Daoy (cell line): ENCODE measurements at places on chromosomes 5 and 9. TPM values are rescaled to one million over a fixed set of nuclear protein-coding genes. Genes with fewer than 3 reads are reported as not detected.
A peak's percentile ranks its signal among the peaks of the same experiment; 100 is the strongest.

GPR150 gene
- total RNA-seq, result 0.29 TPM in 1 of 2 replicates, not detected in the other

ACTBL2 gene
- total RNA-seq, result 7.1 and 8.7 TPM in 2 replicates

- no peak for DNase-seq
Measured at GRCh38 chr5:100690036-100690560, 154.9 kb downstream of the FAM174A start.

GRCh38 chr5:176486189-176486757 is 38.1 kb downstream of the FAF2 start:
- no peak for DNase-seq

DNA sequence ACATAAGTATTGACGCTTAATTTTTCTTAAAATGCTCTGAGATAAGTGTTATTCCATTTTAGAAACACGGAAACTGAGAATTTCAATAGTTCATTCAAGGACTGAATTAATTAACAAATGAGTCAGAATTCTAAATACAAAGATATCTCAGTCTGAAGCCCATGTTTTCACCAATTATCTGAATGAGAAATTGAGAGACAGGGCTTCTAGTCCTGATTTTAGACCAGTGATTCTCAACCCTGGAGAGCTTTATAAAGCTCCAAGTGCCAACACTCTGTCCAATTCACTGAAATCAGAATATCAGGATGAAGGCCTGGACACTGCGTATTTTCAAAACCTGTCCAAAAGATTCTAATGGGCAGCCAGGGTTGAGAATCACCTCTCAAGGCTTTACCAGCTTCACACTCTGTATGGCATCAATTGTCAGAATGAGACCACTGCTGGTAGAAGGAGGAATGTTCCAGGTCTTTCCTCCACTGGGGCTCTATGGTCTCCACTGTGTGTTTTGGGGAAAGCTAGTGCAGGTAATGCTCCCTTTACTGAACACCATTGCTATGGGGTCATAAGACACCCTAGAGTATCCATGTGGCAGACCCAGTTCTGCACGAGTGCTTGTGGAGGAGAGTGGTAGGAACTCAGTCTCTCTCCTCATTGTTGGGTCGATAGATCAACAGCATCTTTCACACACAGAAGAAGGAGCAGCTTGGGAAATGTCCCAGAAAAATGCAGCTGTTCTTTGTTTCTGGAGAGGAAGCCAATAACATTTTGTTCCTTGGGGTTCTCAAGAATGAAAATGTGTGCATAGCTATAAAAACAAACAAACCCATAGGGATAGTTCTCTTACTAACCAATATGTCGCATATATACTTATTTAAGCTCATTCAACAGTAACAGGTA is 99.7 kb upstream of the OSMR start:
- DNase-seq, result no peak

- no peak for DNase-seq
Measured at GRCh38 chr5:114419067-114419388, 57.2 kb downstream of the KCNN2 start.

GRCh38 chr5:113147101-113147508 is 170.5 kb downstream of the DCP2 start:
- peak; percentile 57 for DNase-seq

DNA sequence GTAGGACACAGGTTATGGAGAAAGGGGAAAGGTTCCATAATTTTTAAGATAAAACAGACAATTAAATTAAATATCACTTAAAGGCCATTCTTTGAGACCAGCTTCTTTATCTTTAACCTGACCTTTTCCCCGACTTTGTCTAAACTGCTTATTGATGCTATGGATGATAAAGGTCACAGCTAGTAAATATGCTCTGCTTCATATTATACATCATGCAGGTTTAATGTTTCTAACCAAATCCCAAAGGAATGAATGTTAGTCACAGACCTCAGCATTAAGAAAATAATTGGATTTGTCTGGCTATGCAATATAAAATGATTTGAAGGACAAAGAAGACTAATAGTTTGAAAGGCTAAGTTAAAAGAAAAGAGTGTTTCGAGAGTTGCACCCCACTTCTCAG is 147.6 kb downstream of the ST8SIA4 start:
- DNase-seq, result no peak

GRCh38 chr9:132670457-132671391 is at the start of gene GTF3C4:
GTF3C4 (plus strand) TSS chr9:132670464; CDS start chr9:132670599, 135 bp downstream.
- DNase-seq, result peak; percentile 45

DNA sequence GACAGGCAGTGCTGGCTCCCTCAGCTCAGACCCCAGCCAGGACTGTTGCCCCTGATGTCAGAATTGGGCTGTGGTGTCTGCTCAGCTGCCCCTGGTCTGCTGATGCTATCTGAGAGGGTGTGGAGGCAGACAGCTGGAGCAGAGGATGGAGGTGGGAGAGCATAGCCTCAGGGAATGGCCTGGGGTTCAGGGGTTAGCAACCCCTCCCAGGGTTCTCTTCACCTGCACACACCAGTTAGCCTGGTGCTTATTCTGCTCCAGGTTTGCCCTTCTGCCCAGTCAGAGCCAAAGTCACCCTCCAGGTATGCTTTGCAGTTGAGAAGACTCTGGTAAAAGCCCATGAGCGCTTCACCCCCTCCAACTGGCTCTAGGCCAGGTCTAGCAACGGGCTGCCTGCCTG is 109.8 kb downstream of the SAXO1 start:
- DNase-seq, result no peak

DNA sequence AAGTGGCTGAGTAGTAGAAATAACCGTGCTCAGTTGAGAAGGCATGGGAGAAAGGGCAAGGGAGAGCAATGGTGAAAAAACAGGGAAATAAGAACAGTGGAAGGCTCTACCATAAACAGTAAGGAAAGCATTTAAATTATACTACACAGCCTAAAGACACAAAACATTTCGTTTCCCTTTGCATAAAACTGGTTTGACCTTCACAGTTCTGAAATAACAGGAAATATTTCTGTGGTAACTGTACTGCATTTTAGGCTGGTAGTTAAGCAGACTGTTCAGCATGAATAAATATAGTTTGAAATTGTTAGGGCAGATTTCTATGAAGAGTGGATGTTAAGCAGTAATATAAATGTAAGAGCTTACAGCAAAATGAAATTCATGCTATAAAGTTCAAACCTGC is 147.5 kb downstream of the CSNK1G3 start:
- no peak for DNase-seq

DNA sequence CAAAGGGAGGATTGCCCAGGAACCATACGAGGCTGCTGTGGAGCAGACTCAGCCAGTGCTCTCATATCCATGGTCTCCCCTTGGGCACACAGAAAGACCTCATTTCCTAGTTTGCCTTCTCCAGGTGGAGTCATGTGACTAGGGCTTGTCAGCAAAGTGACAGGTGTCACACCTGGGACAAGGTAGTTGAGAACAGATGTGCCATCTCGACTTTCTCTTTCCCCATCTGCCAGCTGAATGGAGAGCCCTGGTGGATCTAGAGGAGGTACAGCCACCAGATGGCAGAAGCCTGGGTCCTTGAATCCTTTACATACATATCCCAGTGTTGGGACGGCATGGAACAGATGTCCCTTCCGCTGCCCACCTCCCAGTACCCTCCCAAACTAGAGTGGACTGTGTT is 42.9 kb upstream of the ALDOB start:
- no peak for DNase-seq

- DNase-seq, result no peak
Measured at GRCh38 chr9:130672466-130672865, 8.1 kb downstream of the PRDM12 start.

DNA sequence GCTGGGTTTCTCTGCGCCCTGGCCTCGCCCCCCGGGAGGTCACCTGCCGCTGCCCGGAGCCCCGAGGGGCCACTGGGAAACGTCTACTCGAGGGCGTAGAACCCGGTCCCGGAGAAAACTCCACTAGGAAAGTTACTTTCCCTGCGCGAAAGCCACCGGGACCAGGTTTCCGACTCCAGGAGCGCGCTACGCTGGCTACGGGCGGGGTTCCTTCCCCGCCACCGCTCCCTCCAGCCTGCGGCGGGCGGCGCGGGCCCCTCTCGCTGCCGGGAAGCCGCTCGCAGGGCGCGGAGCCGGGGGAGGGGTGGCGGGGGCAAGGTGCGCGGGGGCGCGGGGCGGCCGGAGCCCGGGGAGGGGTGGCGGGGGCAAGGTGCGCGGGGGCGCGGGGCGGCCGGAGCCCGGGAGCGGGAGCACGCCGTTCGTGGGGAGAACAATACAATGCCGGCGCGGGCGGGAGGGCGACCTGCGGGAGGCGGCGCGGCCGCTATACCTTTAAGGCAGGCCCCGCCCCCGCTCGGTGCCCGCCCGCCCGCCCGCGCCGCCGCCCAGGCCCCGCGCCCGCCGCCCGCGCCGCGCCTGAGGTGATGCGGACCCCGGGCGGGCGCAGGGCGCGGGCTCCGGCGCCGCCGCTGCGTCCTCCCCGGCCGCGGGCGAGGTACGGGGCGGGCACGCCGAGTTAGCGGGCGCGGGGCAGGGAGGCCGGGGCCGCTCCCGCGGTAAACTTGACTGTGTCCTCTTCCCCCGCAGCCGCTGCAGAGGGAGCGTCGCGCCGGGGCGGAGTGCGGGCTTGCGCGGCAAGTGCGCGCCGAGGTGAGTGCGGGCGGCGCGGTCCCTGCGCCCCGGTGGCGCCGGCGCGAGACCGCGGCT is 278.1 kb downstream of the AOPEP start:
- DNase-seq, result peak; percentile 71
